NCI-H446 treated with DMSO at 0.1 percent for 48 hours (cell line): ENCODE measurements at places on chromosomes 11 and 22.

DNA sequence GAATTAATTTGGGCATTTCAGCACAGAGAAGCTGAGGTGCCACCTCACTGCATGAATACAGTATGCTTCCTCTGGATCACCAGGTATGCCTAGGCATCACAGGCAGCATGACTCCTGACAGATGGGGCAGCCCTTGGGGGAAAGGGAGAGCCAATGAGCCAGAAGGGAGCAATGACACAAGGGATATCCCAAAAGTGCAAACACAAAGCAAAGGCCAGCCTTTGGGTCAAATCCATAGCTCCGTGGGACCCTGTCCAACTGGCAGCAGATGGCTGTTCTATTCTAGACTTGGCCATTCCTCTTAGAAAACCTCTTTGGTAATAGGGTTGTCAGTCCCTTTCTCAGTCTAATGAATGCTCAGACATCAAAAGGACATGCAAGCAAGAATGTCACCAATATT, 73.3 kb downstream of the SERGEF start:
- DNase-seq: peak; percentile 59

DNA sequence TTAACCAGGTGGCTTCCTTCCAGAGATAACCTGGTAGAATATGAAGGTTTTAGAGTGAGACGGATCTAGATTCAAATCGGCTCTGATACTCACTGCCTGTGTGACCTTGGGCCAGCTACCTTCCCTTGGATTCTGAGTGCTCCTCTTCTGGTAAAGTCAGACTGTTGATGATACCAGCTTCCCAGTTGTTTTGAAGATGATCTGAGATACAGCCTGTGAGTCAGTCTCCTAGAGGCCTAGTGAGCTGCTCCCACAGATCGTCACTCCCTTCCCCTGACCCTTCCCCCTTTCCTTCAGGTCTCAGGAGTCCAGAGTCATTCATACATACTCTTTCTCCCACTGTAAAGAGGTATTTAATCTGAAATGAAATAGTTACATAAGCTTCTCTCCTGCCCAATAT, 207.8 kb downstream of the GRIK4 start:
- no peak for DNase-seq

DNA sequence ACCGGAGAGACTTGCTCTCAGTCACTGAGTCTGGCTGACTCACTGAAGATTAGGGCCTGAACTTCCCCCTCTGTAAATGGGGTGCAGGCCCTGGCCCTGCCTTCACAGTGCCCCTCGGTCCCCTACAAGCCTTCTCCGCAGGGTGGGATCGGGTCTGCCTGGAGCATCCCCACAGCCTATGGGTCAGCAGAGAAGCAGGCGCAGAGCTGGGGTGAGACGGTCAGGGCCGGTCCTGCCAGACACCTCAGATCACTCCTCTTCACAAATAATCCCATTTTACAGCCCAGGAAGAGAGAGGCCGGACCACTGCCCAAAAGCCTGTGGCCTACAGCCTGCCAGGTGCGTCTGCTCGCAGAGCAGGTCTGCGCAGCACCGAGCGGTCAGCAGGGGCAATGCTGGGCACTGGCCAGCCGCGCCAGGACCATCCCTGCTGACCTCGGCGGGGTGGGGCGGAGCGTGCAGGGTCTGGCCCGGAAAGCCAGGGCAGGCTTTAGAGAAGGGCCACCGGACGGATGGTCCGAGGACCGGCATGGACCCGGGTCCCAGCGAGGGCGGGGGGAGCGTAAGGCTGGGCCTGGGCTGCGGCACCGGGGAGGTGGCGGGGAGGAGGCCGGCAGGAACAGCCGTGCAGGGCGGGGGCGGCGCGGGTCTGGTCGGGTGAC, 522 bp upstream of the SEPTIN5 start:
- DNase-seq: no peak

DNA sequence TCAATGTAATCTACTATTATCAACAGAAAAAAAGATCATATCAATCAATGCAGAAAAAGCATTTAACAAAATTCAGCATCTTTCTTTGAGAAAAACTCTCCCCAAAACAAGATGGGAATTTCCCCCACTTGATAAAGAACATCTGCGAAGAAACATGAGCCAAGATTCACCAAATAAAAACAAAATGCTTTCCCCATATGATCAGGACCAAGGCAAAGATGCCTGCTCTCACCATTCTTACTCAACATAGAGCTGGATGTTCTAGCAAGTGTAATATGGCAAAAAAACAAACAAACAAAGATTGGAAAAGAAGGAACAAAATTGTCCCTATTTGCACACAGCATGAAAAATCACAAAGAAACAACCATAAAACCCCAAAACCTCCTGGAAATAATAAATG, 23.4 kb downstream of the SHANK2 start:
- DNase-seq: no peak

DNA sequence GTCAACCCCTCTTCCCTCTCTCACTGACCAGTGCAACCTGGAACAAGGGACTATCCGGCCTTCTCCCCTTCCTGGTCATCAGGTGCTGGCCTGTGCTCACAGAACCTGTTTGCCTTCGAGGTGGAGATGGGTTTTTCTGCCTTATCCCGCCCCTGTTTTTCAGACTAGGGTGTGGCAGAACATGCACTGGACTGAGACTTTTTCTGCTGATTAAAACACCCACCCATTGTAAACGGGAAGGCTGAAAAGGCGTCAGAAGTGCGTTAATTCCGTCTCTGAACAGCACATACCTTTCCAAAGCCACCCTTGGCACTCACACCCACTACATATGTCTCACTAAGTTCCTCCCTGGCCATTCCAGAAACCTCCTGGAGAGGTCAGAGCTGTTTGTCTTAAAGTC, 4.4 kb upstream of the B3GNT6 start:
- DNase-seq: no peak

DNA sequence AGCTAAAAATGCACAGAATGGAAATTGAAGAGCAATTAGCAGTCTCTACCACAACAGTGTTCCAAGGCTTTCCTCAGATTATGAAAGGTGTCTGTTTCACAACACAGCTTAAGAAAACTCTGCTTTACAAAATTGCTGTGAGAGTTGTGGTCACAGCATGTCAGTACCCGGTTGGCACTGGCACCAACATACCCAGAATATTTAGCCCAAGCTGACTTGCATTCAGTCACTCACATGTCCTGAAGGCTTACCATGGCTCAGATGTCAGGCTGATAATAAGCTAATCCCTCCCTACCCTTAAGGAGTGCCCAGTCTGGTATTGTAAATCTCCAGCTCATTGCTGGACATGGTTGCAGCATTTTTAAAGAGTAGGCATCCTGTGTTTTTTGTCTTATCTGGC, 14.9 kb downstream of the NCR3LG1 start:
- DNase-seq: no peak

- no peak for DNase-seq
Measured at GRCh38 chr11:5684036-5684645, 733 bp downstream of the TRIM5 start.

GRCh38 chr11:20157728-20158127, 2.5 kb downstream of the DBX1 start:
- no peak for DNase-seq

DNA sequence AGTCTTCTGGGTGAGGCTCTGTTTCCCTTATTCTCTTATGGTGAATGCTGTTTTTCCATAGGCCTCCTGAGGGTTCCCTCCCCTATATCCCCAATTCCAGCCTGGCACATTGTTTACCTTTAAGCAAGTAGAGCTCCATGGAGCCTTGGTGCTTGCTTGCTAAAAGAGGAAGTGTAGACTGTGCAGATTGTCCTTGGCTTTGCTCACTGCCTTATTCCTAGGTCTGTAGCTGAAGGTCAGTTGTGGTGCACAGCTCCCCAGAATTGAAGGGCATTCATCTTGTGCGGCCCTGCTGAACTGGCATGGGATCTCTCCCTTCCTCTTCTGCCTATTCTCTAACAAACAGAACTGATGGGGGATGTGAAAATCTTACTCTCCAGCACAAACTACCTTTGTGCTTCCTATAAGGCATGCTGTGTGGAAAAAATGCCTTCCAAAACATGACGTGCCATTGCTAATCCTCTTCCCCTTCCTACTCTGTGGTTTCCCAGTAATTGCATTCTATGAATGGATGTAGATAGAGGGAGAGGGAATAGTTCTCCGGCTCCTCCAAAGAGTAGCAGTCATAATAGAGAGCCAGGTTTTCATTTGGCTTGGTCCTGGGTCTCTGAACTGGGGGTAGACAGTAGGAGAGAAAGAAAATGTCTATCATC, 34.2 kb upstream of the PLET1 start:
- DNase-seq: no peak

DNA sequence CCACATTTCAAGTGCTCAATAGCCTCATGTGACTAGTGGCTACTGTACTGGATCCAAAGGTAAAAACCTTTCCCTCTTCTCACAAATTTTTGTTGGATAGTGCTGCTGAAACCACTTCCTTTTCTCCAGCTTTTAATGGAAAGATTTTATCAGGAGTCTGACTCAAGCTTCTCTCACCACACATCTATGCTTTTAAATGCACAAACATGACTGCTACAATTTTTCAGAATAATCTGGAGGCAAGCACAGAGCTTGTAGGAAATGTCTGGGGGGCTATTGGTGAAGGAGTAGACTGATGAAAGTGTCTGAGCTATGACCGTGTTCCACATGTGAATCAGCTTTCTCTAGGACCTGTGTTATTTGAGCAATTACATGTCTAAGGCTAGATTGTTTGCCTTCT, 101.1 kb upstream of the FAT3 start:
- DNase-seq: no peak

DNA sequence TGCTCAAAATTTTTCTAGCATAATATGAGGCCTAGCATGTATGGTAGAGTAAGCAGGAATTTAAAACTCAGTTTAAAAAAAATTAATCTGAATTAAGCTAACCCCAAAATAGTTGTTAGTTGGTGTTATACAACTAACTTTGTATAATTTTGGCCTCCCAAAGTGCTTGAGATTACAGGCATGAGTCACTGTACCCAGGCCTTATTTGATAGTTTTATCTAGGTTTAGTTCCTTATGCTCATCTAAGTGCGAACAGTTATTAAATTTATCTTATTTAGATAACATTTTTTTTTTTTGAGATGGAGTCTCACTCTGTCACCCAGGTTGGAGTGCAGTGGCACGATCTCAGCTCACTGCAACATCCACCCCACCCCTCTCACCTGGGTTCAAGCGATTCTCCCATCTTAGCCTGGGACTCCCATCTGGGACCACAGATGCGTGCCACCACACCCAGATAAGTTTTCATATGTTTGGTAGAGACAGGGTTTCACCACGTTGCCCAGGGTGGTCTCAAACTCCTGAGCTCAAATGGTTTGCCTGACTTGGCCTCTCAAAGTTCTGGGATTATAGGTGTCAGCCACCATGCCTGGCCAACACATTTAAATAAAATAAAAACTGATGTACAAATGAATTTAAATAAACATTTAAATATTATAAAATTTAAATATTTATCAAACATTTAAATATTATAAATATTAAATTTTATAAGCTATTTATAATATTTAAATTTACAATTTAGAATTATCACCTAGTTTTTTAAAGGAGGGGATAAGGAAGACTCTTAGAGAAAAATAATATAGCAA, 7.5 kb downstream of the IL18 start:
- DNase-seq: no peak

- no peak for DNase-seq
Measured at GRCh38 chr11:118921929-118922744, 3.6 kb downstream of the BCL9L start.

DNA sequence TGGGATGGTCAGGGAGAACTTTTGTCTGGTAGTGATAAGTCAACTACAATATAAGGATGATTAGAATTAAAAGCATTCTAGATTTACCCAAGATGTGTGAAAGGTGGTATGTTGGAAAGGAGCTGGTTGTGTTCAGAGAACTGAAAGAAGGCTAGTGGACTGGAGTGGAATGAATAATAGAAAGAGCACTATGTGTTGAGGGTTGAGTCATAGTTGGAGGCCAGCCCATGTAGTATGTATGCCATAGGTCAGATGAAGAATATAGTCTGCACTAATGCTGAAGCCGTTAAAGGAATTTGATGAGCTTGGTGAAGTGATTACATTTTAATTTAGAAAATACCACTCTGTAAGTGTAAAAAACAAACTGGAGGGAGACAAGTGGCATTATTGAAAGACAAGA, 514.1 kb downstream of the CNTN5 start:
- no peak for DNase-seq

DNA sequence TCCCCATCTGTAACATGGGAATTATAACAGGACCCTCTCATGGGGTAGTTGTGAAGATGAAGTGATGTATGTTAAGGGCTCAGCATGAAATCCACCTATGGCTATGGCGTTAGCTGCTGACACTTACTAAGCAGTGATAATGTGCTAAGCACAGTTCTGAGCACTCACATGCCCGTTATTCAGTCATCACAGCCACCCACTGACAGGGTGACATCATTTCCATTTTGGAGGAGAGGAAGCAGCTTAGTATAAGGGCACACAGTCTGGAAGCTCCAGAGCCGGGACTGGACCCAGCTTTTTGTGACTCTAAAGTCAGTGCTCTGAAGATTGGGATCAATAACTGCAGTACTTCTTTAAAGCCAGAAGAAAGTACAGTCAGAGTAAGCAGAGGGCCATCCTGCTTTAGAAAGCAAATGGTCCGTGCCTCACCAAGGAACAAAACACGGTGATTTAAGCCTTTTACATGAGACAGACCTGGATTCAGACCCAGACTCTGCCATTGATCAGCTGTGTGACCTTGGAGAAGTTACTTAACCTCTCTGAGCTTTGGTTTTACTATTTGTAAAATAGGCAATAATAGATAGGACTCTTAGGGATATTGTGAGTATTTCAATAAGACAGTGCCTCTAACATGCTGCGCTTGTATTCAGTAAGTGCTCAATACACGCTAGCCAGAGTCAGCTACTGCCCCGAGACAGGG, 61.5 kb downstream of the SGSM1 start:
- DNase-seq: no peak

- no peak for DNase-seq
Measured at GRCh38 chr11:46075168-46075567, 46.1 kb downstream of the PHF21A start.

DNA sequence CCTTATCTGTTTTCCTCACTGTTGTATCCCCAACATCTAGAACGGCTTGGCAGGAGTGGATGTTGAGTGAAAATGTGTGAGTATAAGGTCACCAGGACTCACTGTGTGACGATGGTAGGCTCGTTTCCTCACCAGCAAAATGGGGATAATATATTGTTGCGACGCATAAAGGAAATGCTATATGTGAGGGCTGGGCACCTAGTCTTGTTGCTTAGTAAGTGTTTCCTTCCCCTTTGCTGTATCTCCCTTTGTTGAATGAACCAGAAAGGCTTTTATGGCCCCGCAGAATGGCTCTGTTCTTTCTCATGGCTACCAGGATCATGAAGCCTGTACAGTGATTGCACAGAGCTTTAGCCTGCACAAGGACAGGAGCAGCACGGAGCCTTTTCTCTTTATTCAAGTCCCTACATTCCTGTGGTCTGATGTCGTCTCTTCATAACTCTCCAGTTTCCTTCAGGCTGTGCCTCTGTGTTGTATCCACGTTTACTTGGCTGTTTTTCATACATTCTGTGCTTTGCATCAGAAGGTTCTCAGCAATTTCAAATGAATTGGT, 5.4 kb downstream of the TNRC6B start:
- peak; percentile 12 for DNase-seq

GRCh38 chr11:117396970-117397369, 69.3 kb downstream of the CEP164 start:
- DNase-seq: no peak

DNA sequence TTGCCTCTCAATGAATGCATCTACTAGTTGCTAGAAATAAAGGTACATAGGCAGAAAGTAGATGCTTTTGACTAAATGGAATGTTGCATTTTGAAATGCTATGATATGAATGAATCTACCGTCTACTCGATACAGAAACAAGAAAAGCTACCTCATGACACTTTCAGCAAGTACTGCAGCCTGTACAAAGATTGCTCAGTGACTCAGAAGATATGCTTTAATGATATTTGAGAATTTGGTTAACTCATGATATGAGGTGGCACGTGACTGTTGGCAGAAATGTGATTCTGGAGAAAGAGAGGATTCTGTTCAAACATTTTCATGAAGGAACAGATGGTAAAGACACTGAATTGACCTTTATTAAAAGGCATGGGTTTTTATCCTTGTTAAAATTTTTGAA, 76.0 kb downstream of the HSD17B12 start:
- no peak for DNase-seq
